ENCODE measurements at places on chromosomes 1 and 21. TPM values are rescaled to one million over a fixed set of nuclear protein-coding genes. Genes with fewer than 3 reads are reported as not detected.

Gene CFAP107
- not detected for total RNA-seq

Gene NPPA
- total RNA-seq = not detected

Gene SMIM12
- total RNA-seq = 24.9 TPM

Gene ADORA3
- not detected for total RNA-seq

- DNase-seq = peak; percentile 12
Observed at GRCh38 chr1:46757247-46757955, 38.5 kb upstream of the EFCAB14 start.

- no peak for DNase-seq
Observed at GRCh38 chr1:232548691-232549090, 81.2 kb downstream of the SIPA1L2 start.

DNA sequence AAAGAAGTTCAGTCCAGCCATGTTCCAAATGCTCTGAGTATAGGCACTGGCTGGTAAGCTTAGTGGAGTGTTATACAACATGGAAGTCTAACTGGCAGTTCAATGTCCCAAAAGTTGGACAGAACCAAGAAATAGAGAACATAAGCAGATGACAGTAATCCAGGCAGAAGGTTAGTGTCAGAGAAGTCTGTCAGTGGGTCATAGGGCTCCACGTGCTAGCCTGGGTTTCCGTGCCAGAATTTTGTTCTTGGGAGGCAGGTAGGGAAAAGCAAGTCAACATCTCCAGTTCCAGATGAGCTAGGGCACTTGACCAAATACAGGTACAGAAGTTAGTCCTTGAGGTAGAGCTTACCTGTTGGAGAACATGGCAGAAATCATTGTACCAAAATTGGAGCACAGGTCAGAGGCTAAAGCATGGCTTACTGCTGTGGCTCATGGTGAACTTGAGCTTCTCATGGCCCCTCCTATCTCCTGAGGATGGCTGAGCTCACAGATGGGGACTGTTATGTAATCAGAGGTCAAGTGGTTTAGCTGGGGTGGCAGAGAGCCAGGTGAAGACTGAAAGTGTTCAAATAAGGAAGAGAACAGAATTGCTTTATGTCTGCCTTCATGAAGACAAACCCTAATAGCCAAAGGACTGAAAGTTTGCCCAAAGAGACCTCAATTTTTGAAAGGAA, 170.8 kb downstream of the NFIA start:
- peak; percentile 70 for DNase-seq

DNA sequence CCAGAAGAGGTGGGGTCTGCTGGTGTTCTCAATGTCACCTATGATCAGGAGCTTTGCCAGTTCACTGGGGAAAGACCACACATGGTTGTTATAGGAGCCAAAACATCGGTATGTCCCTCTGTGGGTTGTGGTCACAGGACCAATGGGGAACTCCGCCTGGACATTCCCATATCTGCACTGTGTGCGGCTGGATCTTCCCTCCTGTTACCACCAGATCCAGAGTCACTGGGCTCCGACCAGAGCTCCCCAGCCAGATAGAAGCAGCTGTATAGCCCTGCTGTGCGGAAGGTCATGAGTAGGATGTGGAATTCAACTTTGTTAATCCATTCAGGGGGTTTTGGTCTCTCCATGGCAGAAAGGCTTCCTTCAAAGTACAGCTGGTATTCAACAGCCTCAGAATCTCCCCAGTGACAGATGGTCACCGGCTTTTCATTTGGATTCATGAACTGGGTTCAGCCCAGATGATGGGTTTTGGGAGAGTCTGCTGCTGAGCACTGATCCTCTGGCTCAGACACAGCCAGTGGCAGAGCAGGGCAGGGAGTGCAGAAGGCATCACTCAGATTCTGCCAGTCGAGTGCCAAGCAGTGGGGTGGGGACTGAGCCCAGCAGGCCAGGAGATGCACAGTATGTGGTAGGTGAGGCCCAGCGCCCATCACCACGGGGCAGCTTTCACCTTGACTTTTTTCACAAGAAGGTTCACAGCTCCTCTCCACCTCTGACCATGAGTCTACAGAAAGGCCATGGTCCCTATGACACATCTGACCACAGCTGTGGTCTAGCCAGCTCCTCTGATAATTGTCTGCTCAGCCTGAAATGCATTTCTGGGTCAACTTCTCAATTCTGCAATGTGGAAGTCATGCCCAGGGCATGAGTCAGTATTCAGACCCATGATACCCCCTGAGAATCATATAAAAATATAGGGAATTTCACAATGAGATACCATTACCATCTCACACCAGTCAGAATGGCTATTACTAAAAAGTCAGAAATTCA, 2.9 kb upstream of the SHCBP1L start:
- DNase-seq = peak; percentile 93

- no peak for DNase-seq
Observed at GRCh38 chr1:64664299-64664698, 80.6 kb upstream of the RAVER2 start.

- DNase-seq = no peak
Observed at GRCh38 chr21:42216726-42217572, 2.0 kb upstream of the ABCG1 start.

DNA sequence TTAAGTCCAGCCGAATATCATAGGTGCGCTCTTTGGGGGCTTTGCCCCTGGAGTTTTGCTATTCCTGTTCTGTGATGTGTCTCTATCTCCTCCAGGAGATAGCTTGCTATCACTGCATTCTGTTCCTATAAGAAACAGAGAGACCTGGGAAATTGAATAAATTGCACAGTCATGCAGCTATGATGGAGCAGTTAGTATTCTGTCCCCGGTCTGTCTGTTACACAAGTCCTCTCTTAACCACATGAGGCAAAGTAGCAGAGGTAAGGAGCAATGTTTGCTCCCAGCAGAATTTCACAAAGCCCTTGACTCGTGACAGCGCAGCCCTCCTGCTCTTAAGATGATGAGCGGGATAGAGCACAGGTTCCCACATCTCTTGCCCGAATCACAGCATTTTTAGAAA, 63.9 kb upstream of the GRHL3 start:
- DNase-seq = no peak

- no peak for DNase-seq
Observed at GRCh38 chr21:41921021-41921420, 32.8 kb downstream of the C2CD2 start.
